BE2C (cell line): ENCODE measurements at places on chromosomes 7 and 10.

GRCh38 chr7:139572071-139572470 is 48.6 kb downstream of the CLEC2L start:
- DNase-seq: no peak

DNA sequence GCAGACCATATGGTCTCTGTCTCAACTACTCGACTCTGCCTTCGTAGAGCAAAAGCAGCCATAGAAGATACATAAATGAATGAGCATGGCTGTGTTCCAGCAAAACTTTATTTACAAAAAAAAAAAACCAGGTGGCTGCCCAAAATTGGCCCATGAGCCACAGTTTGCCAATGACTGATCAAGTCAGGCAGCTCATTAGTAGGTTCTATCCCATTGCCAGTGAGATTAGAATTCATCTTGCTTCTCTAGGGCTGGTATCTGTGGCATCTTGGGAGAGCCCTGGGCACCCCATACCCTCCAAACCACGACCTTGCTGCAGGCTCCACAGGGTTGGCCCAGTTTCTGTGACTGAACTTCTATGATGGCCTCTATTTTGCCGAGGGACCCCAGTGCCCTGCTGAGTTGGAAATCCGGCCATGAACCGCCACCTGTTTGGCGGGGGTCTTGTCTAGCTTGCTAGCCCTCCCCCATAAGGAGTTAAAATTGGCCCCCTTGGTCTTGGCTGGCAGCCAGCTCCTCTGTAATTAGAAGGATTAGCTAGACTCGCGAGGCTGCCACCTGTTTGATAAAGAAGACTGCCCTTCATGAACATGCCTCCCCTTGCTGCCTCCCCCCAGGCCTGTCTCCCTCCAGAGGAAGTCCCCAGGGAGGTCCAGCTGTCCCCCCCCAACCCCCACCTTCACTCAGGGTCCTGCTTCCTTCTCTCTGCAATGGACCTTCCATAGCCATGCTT is 83.9 kb downstream of the CHN2 start:
- no peak for DNase-seq

DNA sequence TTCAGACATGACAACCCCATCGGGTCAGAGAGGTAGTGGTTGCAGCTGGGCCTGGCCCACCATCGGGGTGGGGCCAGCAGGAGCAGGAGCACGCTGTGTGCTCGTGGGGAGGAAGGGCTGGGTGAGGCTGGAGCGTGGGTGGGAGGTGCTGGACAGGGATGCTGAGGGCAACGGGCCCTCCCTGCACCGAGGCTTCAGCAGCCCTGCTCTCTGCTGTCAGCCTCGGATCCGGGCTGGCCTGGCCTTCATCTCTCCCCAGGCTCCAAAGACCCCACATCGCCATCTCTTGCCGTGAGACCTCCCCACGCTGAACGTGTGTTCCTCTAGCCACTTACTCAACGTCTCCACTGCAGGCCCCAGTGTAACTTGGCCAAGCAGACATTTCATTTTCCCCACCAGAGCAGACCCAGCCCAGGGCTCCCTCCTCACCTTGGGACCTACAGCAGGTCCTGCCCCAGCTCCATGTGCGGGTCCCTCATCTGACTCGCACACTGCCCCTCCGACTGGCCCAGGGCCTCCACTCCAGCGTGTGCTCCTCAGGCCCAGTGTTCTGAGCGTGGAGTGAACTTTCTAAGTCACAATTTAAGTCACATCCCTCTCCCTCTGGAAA is 462.4 kb downstream of the DNAJB6 start:
- no peak for DNase-seq

DNA sequence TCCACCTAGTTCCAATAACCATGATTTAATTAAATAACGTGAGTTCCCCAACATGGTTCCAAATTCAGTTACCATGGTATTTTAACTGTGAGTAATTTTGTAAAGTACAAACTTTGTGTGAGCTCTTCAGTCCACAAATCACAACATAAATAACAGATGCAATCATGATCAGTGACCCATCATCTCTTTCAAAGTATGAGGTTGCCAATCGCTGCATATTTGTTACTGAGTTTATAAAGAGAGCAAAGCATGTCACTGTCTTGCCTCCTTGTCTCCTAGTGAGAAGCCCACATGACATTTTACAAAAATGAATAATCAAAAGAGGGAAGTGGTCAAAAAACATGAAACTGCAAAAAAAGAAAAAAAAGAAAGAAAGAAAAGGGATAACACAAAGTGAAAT is 69.1 kb upstream of the PDSS1 start:
- DNase-seq: no peak

DNA sequence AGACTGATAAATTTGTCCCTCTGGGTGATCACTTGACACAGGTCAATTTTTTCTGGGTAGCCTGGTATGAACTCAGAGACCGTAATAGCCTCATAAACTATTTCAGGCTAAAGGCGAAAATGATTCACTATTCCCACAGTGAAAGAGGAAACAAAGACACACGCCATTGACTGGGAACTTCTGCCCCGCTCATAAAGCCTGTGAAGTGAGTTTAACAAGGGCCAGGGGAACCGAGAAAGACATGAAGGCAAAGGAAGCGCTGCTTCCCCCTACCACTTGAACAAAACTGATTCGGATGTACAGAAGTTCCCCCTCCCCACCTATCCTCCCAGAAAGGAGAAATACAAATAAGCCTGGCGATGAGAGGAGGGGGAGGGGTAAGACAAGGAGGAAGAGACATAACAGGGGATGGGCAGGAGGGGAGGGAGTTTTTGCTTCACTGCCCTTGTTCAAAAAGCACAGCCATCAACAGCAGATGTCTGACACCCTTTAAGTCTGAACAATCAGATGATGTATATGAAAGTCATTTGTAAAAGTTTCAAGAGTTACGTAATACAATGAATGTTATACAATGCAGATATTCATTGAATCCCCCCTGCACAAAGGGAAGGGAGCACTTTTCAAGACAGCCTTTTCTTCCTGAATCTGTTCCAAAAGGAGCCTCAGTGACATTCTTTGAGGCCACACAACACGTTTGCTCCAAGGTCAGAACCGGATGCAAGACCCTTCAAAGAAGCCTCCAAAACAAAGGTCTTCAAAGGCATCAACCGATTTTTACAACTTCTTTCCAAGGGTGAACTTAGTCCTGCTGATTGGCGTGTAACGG is 734 bp downstream of the ABCB4 start:
- DNase-seq: no peak
